ENCODE measurements at places on chromosomes 16 and 17. TPM values are rescaled to one million over a fixed set of nuclear protein-coding genes. Genes with fewer than 3 reads are reported as not detected.

The ABCC3 gene
- total RNA-seq = 5.4 TPM

- DNase-seq = no peak
These were observed 23.8 kb downstream of the LITAFD start for GRCh38 chr16:8905795-8906591.

GRCh38 chr17:45437465-45438283 lies 5.0 kb upstream of the ARHGAP27 start:
- DNase-seq = no peak

GRCh38 chr17:48187872-48188608 lies 80.5 kb downstream of the SNX11 start:
- DNase-seq = no peak

GRCh38 chr16:72932050-72932449 lies 115.9 kb downstream of the ZFHX3 start:
- DNase-seq = no peak
